ENCODE measurements at places on chromosomes 16 and 17.

GRCh38 chr16:73107371-73107770 is 59.4 kb upstream of the ZFHX3 start:
- no peak for DNase-seq

DNA sequence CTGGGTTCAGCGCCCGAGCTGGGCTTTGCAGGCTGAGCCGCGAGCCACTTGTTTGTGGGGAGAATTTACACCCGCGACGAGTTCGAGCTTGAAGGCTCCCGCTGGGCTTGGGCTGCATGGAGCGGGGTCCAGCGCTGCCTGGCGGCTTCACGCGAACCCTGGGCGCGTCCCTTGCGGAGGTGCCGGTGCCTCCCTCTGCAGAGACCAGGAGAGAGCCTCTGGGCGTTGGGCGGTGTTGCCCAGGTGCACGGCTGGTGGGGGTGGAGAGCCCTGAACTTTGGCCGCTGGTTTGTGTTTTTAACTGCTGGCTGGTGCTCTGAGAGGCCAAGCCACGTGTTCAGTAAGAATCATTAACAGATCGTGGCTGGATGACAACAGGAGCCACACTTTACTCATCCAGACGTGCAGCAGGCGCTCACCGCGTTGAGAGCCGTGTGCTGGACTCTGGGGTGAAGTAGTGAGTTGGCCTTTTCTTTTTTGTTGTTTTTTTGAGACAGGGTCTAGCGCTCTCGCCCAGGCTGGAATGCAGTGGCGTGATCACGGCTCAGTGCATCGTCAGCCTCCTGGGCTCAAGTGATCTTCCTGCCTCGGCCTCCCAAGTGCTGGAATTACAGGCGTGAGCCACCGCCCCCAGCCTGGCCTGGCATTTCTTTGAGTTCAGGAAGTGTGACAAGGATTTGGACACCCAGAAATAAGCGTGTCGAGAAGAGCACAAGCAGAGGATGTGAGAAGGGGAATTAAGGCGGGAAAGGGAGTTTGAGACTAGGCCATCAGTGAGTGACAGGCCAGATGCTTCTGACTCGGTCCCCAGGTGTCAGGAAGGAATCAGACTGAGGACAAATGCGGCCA is 827 bp downstream of the CDK10 start:
- DNase-seq: peak; percentile 34

DNA sequence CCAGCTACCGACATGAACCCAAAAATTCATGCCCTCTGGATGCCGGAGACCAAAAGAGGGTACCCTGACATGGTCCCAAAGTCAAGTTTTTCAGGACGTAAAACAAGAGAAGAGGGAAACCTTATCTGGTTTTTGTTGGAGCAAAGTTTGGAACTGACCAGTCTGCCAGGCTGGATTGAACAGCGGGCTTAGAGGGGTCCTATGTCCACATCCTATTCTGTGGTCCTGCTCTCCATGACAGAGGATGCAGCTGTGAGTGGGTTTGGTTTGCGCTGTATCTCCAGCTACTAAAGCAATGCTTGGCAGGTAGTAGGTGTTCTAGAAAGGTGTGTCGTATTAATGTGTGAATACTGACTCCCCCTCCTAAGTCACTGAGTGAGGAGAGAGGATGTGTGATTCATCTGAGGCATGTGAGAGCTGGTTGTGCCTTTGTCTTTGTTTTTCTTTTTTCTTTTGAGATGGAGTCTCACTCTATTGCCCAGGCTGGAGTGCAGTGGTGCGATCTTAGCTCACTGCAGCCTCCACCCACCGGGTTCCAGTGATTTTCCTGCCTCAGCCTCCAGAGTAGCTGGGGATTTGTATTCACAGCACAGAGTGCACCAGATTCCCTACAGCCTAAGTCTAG is 31.0 kb downstream of the PMM2 start:
- no peak for DNase-seq

- no peak for DNase-seq
These were observed 41.4 kb downstream of the RPH3AL start for GRCh38 chr17:311119-311782.

GRCh38 chr17:59846394-59847165 is 46.2 kb downstream of the TUBD1 start:
- peak; percentile 66 for DNase-seq

DNA sequence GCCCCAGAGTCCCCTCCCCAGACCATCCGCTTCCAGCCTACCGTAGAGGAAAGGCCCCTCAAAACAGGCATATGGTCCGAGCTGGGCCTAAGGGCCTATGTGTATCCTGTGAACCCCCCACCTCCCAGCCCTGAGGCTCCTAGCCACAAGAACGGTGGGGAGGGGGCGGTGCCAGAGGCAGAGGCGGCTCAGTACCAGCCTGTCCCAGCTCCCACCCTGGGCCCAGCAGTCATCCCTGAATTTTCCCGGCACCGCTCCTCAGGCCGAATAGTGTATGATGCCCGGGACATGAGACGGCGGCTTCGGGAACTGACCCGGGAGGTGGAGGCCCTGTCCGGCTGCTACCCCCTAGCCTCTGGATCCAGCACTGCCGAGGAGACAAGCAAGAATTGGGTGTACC is 1.1 kb downstream of the SPEM1 start:
- DNase-seq: no peak

GRCh38 chr17:82318169-82318498 is 726 bp upstream of the CD7 start:
- DNase-seq: no peak

GRCh38 chr17:82647593-82648164 is 565 bp downstream of the WDR45B start:
- no peak for DNase-seq

DNA sequence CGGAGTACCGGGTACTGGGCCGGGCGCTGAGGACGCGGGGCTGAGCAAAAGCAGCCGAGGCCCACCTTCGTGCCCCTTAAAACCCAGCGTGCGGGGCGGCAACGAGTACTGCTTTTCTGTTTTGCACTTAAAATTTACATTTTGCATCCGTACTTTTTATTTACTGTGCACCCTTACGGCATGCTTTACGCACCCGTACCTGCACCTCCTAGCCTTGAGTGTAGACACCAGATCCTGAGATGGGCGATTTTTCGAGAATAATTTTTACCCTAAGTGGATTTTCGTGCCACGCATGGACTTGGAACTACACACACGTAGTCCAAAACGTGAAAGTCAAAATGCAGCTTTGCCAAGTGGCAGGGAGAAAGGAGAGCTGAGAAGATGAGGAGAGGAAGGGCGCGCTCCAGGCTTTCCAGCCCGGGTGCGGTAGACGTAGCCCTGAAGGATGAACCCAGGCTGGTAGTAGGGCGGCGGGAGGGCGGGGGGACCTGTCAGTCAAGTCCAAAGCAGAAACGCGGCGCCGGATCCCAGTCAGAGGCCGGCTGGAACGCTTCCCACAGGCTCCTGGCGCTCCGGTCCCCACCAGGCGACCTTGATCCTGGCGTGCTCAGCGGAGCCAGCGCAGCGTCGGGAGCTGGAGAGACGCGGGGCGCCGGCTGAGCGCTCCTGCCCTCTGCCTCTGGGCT is 1.2 kb upstream of the CBLN1 start:
- no peak for DNase-seq

DNA sequence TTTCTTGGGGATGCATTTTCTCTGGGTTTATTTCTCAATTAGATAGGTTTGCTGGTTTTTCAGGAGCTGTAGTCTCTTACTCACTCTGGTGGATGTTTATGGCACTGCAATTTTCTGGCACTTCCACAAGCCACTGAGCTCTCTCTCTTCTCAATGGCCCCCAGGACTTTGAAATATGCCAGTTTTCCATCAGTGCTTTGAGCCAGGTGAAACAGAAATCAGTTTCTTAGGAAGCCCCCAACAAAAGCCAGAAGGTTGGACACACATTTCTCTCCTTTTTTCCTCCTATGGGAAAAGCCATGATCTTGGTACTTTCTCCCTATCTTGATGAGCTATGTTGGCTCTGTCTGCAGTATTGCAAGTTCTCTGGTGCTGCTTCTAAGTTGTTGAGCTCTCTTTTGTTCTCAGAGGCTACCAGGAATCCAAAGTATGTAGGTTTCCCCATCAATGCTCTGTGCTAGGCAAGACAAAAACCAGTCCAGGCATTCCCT is 90.7 kb upstream of the SMIM36 start:
- peak; percentile 50 for DNase-seq

DNA sequence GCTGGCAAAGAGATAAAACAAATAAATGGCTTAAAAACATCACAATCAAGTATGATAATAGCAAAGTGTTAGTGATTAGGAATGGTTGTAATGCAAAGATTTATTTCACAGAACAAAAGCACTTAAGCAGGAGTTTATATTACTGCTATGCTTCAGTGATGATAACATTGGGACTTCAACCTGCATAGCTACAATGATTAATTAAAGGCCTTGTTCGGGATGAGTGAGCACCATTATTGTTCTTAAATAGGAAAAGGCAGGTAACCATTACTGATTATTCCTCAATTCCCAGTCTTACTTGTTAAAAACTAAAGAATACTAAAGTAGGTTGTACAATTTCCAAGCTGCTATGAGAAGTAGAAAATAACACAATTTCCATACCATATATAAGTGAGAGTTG is 1247.5 kb upstream of the CDH8 start:
- no peak for DNase-seq

GRCh38 chr17:41974031-41974430 is 7.4 kb downstream of the CNP start:
- DNase-seq: no peak

DNA sequence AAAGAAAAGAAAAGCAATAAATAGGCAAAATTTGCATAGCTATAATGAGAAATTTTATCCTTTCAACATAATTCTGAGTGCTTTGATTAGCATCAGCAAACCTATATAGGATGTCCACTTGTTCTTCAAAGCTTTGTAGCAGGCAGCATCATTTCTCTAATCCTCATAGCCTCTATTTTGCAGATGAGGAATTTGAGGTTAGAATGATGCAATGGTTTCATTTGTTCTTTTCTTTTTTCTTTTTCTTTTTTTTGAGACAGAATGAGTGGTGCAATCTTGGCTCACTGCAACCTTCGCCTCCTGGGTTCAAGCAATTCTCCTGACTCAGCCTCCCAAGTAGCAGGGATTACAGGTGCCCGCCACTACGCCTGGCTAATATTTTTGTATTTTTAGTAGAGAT is 594.4 kb downstream of the TOX3 start:
- peak; percentile 16 for DNase-seq

GRCh38 chr17:43556292-43556691 is 10.2 kb upstream of the ETV4 start:
- peak; percentile 72 for DNase-seq

- no peak for DNase-seq
These were observed 148.7 kb downstream of the KCNJ2 start for GRCh38 chr17:70318051-70318450.

- DNase-seq: peak; percentile 86
These were observed 166.3 kb downstream of the ANKFN1 start for GRCh38 chr17:56319531-56319930.

- DNase-seq: no peak
These were observed 166.5 kb upstream of the PLCG2 start for GRCh38 chr16:81612351-81613163.

GRCh38 chr17:34222722-34223497 is 32.2 kb upstream of the CCL2 start:
- no peak for DNase-seq

- peak; percentile 61 for DNase-seq
These were observed 181.8 kb upstream of the AXIN2 start for GRCh38 chr17:65743308-65743655.

- DNase-seq: no peak
These were observed 16.3 kb upstream of the MAP3K14 start for GRCh38 chr17:45332989-45333701.

DNA sequence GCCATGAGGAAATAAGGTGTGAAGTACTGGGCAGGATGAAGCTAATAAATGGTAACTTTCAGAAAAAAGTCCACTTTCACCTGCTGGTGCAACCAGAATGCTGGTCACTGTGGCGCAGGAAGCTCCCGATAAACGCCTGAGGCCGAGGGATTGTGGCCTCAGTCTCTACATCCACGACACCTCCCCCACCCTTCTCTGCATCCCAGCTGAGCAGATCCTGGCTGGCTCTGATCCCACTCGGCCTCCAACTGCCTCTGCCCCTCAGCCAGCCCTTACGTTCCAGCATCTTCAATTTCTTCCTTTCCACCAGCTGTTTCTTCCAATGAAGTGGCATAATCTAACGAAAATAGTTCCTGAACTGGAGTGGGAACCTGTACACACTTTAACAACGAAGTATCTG is 49.5 kb downstream of the COX4I1 start:
- no peak for DNase-seq

DNA sequence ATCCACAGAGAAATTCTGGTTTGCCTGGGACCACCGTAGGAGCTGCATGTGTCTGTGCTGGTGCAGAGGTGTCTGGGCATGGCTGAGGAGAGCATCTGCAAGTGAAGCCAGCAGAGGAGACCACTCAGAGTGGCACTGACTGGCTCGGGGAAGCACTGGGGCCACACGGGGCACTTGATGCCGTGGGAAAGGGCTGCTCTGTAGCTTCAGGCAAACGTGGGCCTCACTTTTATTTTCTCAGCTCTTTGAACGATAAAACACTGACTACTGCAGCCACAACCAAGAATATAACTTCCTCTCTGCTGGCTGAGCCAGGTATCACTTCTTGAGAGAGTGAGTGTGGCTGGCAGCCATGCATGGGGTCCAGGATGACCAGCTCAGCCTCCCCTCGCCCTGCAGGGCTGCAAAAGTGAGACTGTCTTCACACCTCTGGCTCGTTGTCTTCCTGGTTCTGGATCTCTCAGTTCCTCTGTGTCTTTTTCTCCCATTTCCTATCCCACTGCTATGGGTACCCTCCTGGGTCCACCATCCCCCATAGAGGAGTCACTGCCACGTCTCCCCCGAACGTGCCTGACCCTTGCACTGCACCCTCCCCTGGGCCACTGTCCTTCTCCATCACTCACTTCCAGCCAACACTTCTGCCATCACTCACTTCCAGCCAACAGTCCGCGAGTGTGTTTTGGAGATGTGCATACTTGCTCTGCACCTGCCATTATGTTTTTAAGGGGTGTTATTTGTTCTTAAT is 201.4 kb upstream of the CHMP6 start:
- DNase-seq: no peak

GRCh38 chr17:43949781-43950180 is 4.0 kb downstream of the PYY start:
- peak; percentile 29 for DNase-seq

GRCh38 chr16:51508490-51509212 is 357.6 kb upstream of the SALL1 start:
- peak; percentile 51 for DNase-seq

GRCh38 chr16:78211946-78212345 is 112.5 kb downstream of the WWOX start:
- no peak for DNase-seq

DNA sequence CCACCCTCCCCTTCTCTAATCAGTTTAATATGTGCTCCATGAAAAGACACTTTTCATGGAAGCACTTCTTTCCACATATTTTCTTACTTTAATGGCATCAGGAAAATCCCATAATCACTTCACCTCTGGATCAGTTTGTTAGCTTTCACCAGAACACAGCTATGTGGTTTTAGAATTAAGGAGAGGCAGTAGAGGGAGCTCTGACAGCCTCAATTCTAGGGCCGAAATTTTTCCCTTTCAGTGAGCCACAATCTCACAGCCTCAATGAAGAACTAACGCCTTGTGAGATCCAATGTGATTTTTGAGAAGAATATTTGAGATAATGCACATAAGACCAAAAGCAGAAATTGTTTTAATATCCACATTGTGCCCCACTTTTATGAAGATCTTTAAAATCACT is 1494.0 kb upstream of the CDH8 start:
- no peak for DNase-seq
